ENCODE measurements at places on chromosomes 4 and X.

GRCh38 chr4:15653864-15654592, 1.1 kb downstream of the FBXL5 start:
- no peak for DNase-seq

DNA sequence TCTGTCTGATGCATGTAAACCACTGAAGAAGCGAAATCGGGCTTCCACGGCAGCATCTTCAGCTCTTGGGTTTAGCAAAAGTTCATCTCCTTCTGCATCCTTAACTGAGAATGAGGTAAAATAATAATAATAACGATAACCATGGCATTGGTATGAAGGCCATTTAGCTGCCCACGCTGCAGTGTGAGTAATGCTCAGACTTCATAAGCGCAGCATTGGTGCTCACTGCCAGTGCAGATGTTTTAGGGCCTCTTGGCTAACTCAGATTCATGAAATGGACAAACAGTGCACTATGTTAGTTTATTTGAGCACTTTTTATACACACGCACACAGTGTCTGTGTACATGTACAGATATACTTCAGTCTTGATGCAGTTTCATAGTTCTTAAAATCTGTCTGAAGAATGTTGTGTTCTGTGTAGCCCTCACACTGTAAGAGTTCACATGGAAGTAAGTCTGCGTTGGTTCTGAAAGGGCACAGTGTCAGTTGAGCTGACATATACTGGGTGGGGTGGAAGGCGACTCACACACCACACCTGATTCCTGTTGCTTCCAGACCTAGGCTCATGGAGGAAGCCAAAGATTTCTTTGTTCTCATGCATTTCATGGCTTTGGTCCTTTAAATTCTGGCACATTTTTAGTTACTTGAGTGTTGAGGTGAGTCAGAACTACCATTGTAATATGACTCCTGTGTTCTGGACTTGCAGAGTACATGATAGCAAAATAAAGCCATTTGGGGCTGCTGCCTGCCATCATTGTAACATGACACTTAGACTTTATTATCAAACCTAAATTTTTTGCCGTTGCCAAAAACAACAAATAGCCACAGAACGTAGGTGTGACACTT, 68.7 kb downstream of the NSD2 start:
- DNase-seq = no peak

GRCh38 chrX:9227276-9227675, 193.3 kb upstream of the FAM9B start:
- DNase-seq = no peak

GRCh38 chrX:110143454-110144210, 140.7 kb downstream of the TMEM164 start:
- no peak for DNase-seq

GRCh38 chrX:22666441-22666840, 333.3 kb upstream of the DDX53 start:
- DNase-seq = no peak

- no peak for DNase-seq
Measured at GRCh38 chrX:153407736-153408135, 3.5 kb upstream of the ZFP92 start.

GRCh38 chr4:110064295-110064694, 134.1 kb downstream of the ELOVL6 start:
- DNase-seq = no peak

GRCh38 chr4:184281231-184282139, 63.8 kb upstream of the ENPP6 start:
- no peak for DNase-seq

DNA sequence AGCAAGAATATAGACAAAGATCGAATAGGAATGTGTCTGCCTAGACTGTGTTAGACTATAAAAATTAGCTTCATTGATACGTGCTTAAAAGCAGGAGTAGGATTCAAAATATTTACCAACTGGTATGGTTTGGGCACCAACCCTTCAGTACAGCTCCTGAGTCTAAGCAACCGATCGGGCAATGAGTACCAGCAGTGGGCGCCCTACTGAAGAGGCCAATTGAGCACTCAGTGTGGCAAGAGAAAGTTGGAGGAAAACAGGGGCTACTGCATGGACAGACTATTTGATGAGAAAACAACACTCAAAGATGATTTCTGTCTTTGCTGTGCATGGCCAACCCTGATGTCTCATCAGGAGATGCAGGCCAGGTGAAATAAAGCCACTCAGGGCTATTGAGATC, 176.0 kb upstream of the NWD2 start:
- no peak for DNase-seq

DNA sequence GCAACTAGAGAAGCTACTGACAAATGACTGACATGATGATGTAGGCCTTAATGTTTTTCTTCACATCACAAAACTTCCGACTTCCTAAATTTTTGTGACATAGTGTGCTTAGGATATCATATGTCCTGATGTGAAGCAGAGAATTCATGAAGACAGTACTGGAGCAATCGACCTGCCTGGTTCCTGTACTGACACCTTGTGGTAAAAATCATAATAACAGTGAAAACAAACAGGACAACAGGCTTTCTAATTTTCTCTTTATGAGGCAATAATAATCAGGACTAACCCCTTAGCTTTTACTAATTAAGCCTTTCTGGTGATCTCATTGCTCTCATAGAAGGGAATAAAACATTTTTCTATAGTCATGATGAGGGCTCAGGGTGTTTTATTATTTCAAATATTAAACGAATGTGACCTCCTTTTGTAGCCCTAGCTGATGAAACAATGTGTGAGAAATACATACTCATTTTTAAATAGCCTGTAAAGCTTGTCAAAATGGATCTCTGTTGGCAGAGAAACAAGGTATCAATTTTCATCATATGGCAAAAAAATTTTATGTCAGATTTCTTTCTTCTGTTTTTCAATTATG, 158.4 kb downstream of the TENT5D start:
- DNase-seq = no peak

DNA sequence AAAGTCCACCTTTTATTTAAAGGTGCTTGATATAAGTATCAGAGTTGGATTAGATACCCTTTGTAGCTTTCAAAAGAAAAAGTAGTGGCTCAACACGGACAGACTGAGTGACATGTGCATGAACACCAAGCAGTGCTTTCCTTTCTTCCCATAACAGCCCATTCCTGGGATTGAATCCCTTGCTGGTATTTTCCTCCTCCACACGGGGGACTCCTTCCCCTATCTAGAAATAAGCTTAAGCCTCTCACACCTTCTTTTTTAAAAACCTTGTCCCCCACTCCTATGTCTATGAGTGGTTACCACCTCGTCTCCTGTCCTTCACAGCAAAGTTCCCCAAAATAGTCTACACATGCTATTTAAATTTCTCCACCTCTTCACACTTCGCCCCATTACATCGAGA, 5.1 kb downstream of the AP1S2 start:
- no peak for DNase-seq

GRCh38 chrX:121036951-121037350, 10.5 kb upstream of the GLUD2 start:
- DNase-seq = no peak

GRCh38 chr4:39596971-39597370, 41.7 kb downstream of the SMIM14 start:
- DNase-seq = no peak

- DNase-seq = no peak
Measured at GRCh38 chr4:72468904-72469502, 100.0 kb downstream of the ADAMTS3 start.

DNA sequence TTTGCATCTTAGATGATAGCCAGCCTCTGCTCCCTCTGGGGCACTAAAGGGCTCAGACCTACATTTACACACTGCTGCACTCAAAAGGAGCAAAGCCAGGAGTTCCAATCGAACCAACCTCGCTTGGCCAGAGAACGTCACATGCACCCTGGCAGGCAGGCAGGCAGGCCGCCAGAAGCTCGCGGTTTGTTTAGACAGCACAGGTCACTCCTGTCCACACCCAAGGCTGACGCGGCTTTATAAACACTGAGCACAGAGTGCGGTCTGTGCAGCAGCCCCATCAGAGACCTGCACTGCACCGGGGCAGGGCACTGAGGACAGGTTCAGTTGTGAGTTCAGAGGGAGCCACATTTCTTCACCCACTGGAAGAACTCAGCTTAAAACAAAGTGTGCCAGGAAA, 143.9 kb downstream of the BCOR start:
- DNase-seq = no peak

Measured in activated CD8-positive, alpha-beta memory T cell treated with anti-CD3 and anti-CD28 coated beads for 1 hour (primary cell).